ENCODE measurements at places on chromosomes 6 and 20.

DNA sequence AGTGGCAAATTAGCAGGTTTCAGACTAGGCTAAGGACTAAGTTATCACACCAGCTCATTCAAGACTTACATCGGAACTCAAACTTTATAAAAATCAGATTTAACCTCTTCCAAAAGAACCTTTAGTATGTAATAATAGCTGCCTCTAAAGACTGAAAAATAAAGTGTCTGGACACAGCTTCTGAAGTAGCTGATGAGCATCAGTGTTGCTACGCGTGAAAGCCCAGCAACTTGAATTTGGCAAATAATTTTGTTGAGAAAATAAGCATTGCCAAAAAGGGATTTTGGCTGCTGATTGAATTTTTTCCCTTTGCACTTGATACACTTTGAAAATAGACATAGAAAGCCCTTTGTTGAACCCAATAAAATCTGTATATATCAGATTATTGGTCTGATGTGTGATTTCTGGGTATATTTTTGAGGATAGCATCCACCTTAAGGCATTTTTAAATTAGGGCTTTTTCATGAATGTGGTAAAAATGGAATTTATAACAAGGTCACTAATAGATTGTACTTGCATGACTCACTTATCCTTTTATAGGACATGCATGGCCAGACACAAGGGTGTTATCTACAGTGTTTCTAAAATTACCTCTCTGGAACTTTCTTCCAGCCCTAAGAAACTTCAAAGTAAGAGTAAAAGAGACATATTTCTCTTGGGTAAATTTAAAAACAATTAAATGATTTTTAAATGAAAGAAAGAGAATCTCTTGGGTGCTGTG is 350.4 kb downstream of the TENT5A start:
- DNase-seq: no peak

- no peak for DNase-seq
Measured at GRCh38 chr6:25787428-25787827, 32.9 kb downstream of the SLC17A4 start.

GRCh38 chr20:59771506-59772372 is 161.7 kb downstream of the SYCP2 start:
- DNase-seq: no peak

DNA sequence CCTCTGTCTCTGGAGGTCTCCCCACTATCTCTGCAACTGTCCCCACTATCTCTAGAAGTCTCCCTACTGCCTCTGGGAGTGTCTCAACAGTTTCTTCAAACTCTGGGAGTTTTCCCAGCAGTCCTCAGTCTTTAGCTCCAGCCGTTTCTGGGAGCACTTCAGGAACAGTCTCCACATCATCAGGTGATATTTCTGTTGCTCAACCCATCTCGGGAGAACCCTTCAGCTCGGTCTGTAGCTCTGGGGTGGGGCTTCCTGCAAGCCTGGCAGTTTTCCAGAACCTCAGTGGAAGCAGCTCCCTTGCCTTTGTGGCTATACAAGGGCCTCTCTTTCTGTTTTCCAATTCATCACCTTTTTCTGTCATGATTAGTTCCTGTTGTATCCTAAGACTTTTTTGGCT is 3.0 kb upstream of the SFTA2 start:
- DNase-seq: no peak

- no peak for DNase-seq
Measured at GRCh38 chr20:59439243-59439642, 138.8 kb downstream of the EDN3 start.

DNA sequence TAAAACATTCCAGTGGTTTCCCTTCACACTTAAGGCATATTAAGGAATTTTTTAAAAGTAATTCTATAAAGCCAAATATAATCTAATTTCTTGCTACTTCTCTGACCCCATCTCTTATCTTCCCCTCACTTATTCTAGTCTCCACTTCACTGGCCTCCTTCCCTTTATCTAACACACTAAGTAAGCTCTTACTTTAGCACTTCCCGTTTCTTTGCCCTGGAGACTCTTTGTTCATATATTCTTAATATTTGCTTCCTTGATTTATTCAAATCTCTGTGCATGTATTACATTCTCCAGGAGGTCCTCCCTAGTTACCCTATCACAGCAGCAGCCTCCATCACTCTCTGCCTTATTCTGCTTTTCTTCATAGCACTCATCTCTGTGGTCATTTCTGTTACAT is 20.3 kb downstream of the GTPBP2 start:
- DNase-seq: no peak

GRCh38 chr20:35002426-35003210 is 47.0 kb downstream of the MYH7B start:
- DNase-seq: no peak

- DNase-seq: no peak
Measured at GRCh38 chr6:43780293-43780692, 10.3 kb downstream of the VEGFA start.

DNA sequence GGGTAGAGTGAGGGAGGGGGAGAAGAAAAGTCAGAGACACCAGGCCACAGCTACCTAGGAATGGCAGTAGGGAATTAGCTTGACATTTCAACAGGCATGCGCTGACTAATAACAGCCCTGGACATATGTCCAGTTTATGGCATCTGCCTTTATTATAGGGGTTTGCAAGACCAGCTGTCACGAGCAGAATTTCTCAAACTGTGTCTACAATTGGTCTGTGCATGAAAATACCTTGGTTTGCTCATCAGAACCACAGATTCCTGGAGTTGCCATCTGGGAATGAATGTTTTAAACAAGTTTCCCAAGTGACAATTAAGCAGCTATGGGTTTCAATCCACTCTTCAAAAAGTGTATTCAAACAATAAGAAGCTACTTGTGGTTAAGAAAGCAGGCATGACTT is 110.3 kb upstream of the ENPP5 start:
- no peak for DNase-seq

GRCh38 chr6:36594816-36595643 is 868 bp downstream of the SRSF3 start:
- DNase-seq: peak; percentile 37

GRCh38 chr6:112225691-112226090 is 28.7 kb downstream of the LAMA4 start:
- DNase-seq: no peak

- DNase-seq: peak; percentile 27
Measured at GRCh38 chr6:134908906-134909516, 40.9 kb downstream of the ALDH8A1 start.

DNA sequence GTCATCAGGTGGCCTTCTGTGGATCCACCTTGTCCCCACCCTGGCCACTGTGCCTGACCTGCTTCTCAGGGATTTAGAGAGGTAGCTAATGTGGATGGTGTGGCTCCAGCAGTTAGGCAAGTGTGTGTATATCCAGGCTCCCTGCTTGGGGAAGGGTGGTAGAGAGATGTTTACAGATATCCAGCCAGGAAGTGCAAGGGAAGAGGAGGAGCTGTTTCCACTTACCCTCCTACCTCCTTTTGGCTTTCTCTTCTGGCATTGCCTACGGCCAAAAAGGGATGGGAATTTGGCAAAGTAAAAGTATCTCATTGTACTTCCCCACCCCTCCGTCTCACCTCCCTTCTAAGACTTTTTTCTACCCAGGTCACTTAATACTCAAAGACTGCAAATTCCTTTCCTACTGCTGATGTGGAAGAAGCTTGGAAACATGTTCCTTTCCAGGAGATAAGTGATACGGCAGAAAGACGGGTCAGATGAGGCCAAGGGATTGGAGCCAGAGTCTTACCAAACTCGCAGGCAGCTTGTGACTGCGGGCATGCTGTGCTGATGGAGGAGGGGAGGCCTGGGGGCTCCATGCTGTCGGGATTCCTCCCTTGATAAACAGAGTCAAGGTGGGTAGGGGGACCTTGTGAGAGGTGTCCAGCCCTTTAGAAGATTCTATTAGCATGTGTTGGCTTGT is 253.4 kb downstream of the PRL start:
- no peak for DNase-seq

DNA sequence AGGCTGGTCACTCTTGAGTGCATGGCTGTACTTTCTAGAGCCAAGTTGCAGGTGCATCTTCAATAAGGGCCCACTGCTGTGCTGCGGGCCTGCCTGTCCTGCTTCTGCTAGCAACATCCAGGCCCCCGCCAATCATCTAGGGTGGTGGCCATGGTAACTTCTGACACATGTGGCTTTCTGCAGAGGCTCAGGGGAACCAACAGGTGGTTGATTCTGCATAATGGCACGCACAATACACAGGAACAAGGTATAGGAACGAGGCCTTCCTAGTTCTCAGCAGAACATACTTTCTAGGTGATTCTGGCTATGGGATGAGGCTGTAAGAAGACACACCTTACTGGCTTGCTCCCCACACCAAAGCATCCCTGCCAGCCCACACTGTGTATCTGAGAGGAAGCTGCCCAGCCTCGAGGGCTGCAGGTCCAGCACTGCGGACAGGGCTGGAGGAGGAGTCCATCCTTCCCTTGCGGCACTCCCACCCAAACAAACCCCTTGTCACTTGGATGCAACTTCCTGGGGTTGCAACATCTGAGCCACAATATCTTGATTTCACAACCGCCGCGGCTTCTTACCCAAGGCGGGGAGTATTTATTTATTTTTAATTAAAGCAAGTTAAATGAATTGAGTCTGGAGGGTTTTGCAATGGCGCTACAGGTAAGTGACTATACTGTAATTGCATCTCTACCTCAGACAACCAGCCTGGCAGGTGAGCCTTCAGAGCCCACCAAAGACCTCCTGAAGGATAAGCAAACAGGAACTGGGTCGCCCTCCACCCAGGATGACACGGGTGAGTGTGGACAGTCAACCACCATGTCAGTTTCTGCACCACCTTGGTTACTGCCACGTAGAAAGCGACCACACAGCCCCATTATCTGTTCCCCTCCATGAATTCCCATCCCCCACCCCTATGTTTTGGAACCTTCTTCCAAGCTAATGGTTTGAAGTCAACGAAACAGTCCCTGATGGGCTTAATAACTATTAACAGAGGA is 49.6 kb downstream of the SULF2 start:
- no peak for DNase-seq

DNA sequence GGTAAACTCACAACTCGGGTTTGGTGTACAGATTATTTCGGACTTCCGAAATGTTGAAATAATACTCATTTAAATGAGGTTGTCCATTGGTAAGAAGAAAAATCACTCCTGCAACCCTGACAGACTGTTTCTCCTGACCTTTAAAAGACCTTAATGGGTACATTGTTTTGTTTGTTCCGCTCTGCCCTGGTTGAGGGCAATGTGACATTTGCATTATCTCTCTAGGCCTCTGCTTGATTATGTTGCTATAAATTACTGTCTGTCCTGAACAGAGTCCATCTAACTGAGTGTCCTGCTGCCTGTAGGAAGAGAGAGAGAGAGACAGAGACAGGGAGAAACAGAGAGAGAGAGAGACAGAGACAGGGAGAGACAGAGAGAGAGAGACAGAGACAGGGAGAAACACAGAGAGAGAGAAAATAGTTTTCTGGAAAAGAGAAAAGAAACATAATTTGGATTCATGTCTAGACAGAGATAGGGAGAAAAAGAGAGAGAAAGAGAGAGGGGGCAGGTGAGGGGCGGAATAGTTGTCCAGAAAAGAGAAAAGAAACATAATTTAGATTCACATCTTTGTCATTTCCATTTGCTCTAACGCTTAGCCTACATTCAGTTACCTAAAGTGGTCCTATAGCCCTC is 83.2 kb downstream of the SHLD1 start:
- no peak for DNase-seq

- no peak for DNase-seq
Measured at GRCh38 chr6:154367336-154367735, 10.7 kb upstream of the IPCEF1 start.

DNA sequence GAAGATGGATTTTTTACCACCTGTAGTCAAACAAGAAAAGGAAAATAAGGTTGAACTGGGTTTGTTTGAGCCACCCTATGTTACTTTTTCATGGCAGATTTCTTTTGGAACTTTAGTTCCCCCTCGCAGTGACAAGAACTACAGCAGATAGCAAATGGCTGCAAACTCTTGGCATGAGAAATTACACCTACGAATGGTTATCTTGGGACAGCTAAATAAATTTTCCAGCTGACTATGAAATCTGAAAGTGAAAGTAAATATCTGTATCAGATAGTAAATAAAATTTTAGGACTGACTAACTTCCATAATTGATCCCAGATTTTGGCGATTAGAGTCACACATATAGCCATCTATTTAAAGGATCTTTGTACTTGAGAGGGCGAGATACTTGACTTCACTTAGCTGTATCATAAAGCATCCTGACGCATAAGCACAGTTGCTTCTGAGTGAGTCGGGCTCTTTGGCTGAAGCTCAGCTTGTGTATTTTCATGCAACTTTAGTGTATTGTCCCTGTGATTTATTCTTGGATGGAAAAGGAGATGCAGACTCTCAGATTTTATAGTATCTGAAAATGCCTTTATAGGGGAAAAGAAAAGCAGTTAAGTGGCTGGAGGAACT is 125.3 kb upstream of the B3GAT2 start:
- DNase-seq: no peak

Measured in activated naive CD4-positive, alpha-beta T cell treated with anti-CD3 and anti-CD28 coated beads, Interleukin-2, amount 10 ng/mL, durations not matched to agents 7 days and 5 days (primary cell).